ENCODE measurements at places on chromosomes 12 and 14.

- no peak for DNase-seq
These were observed 110.1 kb upstream of the BCL2L14 start for GRCh38 chr12:11960646-11961045.

DNA sequence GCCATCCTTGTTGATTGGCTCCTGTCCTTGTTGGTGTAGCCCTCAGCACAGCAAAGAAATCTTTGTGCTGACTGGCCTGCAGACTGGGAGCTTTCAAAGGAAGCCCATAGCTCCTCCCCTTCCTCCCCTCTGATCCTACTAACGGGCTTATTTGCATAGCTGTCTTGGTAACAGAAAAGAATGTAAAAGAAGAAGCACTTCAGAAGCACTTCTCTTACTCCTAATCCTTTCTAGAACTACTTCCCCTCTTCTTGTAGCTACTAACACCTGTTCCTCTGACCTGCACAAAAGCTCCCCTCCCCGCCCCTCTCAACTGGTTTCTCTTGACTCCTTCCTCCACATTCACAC, 14.3 kb upstream of the RIC8B start:
- DNase-seq, result no peak

DNA sequence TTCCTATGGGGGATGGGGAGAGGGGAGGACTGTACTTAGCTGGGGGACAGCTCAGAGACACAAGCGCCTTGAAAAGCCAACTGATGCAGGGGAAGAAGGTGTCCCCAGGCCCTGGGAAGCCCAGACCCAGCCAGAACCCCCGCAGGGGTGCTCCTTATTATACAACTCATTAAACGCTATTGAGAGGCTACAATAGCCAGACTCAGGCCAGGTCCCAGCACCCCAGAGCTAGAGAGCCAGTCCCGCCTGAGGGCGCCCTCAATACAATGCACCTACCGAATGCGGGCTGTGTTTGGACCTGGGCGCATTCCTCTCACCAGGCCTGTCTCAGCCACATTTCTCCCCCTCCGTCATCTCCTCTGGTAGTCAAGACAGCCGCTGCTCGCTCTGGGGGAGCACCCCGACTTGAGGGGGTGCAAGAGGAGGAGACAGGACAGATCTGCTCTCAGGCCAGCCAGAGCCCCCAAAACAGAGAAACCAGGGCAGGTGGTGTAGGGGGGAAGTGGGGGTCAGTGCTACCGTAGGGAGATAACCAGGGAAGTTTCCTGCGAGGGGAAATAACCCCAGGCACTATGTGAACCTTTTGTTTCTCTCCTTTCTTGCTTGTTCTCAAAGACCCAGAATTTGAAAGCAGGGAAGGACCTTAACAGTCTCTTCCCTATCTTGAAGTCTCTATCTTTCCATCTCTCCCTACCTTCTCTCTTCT, 6.1 kb upstream of the ASIC1 start:
- no peak for DNase-seq

DNA sequence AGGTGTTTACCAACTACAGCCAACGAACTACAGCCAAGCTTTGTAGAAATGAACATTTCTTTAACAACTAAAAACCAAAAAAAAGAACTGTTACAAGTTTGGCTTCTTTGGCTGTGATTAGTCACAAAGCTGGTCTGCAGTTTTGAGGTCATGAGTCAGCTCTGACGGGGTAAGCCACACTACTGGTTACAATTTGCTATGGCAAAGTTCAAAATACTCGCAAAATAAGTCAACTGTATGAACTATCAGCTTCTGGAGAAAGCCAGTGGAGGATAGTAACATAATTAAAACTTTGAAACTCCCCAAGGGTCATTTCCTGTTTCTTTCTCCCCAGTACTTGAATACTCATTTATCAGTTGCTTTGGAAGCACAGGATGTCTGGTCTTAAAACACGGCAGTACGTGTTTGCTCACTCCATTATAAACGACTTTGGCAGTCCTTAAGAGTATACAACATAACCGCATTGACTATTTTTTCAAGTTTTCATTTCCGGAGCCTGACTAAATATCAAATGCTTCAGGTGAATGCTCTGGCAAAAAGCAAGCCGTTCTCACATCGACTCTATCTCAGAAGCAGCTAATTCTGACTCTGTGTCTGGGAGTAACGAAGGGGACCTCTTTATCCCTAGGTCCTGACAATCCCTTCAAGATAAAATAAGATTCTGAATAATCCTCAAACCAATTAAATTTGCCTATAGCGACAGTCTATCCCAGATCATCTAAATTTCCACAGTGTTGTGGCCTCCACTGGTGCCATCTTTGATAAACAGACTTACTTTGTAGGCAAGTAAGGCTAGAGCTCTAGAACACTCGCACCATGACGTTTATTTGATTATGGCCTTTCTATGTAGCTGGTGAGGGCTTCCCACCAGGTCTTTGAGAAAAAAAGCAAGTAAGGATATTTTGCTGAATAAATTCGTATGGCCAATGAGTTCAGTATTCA, 10.6 kb downstream of the PHLDA1 start:
- no peak for DNase-seq
